ENCODE measurements at places on chromosomes 5 and 9.
A peak's percentile ranks its signal among the peaks of the same experiment; 100 is the strongest.

DNA sequence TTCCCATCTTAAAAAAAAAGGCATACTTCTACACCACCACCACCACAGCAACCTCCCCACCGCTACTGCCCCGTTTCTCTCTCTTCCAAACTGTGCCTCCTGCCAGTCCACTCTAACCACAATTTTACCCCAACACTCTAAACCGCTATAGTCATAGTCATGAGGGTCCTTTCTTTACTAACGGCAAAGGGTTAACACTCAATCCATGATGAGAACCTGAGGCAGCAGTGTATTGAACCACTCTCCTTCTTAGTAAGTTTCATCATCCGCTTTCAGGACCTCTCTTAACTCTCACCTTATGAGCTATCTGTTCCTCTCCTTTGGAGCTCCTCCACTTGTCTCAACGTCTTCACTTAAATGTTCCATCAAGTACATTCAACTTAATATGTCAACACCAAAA lies 34.0 kb downstream of the IDNK start:
- H3K27me3 ChIP-seq: no peaks in the 10 kb centered on the region
- DNase-seq: no peak
- no peak overlapping the region for H3K27ac ChIP-seq

DNA sequence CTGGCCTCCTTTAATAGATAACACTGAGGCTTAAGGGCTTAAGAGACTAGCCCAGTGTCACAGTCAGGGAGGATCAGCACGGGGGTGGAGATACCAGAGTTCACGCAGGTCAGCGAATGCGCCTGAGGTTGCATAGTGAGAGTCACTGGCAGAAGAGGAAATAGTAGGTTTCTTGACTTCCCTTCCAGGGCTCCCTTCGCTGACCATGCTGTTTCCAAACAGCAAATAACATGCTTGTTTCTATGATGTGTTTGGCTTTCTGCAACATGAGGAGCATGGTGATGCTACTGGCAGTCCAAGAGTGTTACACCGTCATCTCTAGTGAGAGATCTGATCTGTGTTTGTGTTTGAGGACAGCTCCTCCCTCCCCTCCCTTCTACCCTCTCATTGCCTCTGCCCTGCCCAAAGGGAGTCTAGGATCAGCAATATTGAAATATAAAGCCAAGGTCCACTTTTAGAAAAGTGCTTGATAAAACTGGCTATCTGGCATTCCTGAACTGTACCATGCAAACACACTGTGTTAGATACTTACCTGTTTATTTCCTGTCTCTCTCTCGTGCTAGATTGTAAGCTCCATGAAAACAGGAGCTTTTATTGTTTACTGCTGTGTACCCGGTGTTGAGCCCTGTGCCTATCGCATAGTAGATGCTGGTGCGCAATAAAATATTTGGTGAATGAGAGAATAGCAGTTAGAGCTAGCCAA lies 12.3 kb downstream of the TLE4 start:
- H3K27me3 ChIP-seq: no peaks in the 10 kb centered on the region
- H3K36me3 ChIP-seq: peaks cover 24% of the 10 kb centered on the region
- H3K4me1 ChIP-seq: peaks cover 67% of the 10 kb centered on the region
- H3K4me3 ChIP-seq: peak overlapping the region; percentile 25
- peak overlapping the region; percentile 50 for H3K27ac ChIP-seq
- peak; percentile 75 for DNase-seq

DNA sequence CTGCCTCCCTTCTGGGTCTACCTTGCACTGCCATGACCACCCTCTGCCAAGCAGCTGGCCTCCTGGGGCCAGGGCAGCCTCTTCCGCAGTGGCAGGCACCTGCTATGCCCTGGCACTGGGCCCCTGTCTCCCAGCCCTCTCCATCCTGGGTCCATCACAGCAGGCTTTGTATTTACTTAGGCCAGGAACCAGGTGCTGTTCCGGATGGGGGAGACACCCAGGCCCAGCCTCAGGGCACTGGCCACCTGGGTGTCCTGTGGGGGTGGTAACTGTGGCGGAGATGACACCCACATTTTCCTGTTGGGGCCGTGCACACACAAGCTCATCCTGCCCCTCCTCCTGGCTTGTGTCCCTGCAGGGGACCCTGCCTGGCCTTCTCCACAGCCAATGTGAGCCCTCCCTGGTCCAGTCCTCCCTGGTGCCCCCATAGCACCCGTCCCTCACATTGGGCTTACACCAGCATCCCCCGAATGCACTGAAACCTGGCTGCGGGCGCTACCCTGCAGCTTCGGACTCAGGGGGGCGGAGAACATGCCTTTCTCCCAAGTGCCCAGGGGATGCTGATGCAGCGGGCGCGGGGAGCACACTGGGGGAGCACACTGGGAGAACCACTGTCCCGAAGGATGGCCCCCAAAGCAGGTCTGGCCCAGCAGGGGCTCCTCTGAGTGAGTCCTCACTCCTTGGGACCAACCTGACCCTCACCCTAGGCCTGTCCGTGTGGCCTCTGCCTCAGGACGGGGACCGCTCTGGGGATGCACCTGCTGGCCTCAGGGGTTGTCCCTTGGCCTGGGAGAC lies 17.9 kb downstream of the FAM163B start:
- no peak for DNase-seq
- no peak overlapping the region for H3K27ac ChIP-seq
- H3K4me1 ChIP-seq: no peaks in the 10 kb centered on the region
- H3K36me3 ChIP-seq: no peaks in the 10 kb centered on the region
- H3K27me3 ChIP-seq: no peaks in the 10 kb centered on the region

DNA sequence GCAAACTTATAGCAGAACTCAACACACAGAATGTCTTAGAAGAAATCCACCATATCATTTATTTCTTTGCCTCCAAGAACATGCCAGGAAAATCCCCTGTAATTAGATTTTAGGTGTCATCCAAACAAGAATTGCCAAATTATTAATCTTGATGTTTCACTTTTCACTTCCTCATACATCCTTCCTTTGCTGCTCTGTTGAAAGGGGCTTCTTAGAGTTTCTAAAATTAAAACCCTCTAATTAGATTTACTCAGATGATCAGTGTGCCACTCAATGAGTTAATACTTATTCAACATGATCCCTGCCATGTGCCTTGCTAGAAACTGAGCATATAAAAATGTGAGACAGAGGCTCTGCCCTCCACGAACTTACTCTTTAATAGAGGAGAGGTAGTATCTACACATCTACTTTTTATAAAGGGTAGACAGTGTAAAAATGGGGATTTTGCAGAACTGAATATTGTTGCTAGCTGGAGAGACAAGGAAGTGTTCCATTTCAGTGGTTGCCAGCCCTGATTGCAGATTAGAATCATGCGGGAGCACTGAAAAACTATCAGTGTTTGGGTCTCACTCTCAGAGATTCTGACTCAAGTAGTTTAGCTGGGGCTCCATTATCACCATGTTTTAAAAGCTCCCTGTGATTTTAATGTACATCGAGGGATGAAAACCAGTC lies 498.4 kb downstream of the TLE4 start:
- no peak overlapping the region for H3K4me3 ChIP-seq
- H3K4me1 ChIP-seq: no peaks in the 10 kb centered on the region
- DNase-seq: no peak
- no peaks in the 10 kb centered on the region for H3K36me3 ChIP-seq
- no peak overlapping the region for H3K27ac ChIP-seq
- H3K27me3 ChIP-seq: peaks cover 3% of the 10 kb centered on the region

- no peak for DNase-seq
- no peak overlapping the region for H3K4me3 ChIP-seq
- no peak overlapping the region for H3K27ac ChIP-seq
- no peaks in the 10 kb centered on the region for H3K36me3 ChIP-seq
- peaks cover 37% of the 10 kb centered on the region for H3K27me3 ChIP-seq
- peaks cover 5% of the 10 kb centered on the region for H3K4me1 ChIP-seq
Observed at GRCh38 chr5:120466341-120467006, 2.4 kb downstream of the PRR16 start.

DNA sequence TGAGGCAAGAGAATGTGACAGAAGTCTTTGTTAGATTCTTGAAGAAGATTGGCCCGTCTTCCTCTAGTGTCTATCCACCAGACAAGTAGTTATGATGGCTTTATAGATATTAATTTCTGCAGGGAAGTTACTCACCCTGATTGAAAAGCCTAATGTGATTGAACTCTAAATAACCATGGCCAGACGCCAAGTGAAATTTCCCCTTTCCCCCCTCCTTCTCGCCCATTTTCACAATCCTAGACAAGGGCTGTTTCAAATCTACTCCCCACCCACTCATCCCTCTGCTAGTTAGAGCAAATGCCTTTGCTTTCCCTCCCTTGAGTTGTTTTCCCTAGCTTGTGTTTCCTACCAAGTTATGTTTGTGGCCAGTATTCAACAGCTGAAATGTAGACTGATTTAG lies 182.5 kb downstream of the TMEM167A start:
- H3K27me3 ChIP-seq: peaks cover 4% of the 10 kb centered on the region
- DNase-seq: no peak
- no peak overlapping the region for H3K4me3 ChIP-seq

DNA sequence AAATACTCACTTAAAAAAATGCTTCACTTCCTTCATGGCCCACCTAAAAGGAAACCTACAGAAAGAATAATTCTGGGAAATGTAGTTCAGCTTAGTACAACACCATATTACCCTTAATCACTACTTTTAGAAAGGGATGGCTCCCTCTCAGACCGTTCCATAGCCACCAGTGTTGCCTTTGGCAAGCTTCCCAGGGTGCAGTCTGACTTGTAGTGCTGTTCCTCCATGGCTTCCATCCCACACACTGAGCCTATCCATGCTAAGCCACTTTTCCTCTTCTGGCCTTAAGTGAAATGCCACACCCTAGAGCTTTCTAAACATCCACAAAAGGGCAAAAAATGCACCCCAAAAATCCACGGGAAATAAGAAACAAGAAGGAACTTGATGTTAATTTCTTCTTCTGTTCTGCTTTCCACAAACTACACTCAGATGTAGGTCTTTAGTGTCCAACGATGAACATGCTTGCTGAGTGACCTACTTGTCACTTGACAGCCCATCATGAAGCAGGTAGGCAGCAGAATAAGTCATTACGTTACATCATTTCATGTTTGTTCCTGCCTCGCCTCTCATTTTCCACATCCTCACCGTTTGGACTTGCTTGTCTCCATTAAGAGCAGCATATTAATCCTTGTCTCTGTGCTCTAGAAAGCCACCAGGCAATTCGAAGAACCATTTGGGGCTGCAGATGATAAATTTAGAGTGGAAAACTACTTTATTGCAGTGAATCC lies 391.1 kb upstream of the GRAMD2B start:
- H3K27ac ChIP-seq: no peak overlapping the region
- no peaks in the 10 kb centered on the region for H3K27me3 ChIP-seq
- no peak for DNase-seq
- no peaks in the 10 kb centered on the region for H3K4me1 ChIP-seq

DNA sequence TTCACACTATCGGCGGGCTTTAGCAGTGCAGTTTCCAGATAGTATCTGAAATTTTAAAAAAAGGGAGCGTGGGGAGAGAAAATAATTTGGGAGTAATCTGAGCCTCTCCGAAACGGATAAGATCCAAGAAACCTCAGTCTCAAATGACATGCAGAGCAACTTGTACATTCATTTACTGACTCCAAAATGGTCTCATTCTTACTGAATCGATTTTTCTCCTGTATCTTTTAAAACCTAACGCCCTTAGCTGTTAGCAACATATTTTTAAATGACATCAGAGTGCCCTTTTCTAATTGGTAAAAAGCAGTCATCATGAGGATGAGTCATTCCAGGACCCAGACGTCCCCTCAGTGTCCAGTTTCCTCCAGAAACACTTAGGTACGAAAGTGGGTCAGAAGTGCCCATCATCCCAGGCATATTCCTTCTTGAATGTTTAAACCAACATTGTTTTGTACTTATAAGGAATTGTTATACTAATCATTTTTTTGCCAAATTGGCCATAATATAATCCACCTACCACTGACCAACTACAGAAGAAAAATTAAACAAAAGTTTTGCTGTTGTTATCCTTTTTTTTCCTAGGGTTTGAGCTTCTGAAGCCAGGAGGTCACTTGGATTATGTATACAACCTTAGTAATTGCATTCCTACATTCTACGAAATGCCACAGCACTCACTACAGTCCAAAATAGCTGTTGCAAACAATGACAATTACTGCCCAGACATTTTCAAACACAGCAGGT lies 354.4 kb downstream of the ADAMTS6 start:
- no peaks in the 10 kb centered on the region for H3K4me1 ChIP-seq
- no peaks in the 10 kb centered on the region for H3K36me3 ChIP-seq
- no peak overlapping the region for H3K4me3 ChIP-seq
- H3K27ac ChIP-seq: no peak overlapping the region
- DNase-seq: no peak

- H3K4me1 ChIP-seq: peaks cover 64% of the 10 kb centered on the region
- no peak overlapping the region for H3K27ac ChIP-seq
- peak overlapping the region; percentile 84 for H3K4me3 ChIP-seq
- DNase-seq: no peak
Observed at GRCh38 chr5:175659546-175660253, 1.8 kb downstream of the HRH2 start.

DNA sequence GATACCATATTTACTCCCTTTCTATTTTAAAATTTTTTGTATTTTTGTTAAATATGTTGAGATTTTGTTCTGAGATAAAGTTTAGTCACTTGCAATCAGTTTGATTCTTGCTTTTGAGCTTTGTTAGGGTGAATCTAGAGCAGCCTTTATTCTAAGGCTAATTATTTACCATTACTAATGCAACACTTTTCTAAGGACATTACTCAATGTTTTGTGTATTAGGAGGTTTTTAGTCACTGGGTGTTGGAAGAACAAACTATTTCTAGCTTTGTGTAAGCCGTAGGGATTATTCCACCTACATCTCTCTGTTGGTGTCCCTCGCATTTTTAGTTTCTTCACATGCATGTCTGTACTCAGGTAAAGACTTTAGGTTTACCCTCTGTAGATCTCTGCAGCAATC lies 379.5 kb upstream of the CD180 start:
- H3K27ac ChIP-seq: no peak overlapping the region
- H3K4me1 ChIP-seq: no peaks in the 10 kb centered on the region

GRCh38 chr5:179269781-179270543 lies 75.3 kb downstream of the ADAMTS2 start:
- DNase-seq: no peak
- H3K36me3 ChIP-seq: no peaks in the 10 kb centered on the region
- no peaks in the 10 kb centered on the region for H3K27me3 ChIP-seq
- no peak overlapping the region for H3K4me3 ChIP-seq

DNA sequence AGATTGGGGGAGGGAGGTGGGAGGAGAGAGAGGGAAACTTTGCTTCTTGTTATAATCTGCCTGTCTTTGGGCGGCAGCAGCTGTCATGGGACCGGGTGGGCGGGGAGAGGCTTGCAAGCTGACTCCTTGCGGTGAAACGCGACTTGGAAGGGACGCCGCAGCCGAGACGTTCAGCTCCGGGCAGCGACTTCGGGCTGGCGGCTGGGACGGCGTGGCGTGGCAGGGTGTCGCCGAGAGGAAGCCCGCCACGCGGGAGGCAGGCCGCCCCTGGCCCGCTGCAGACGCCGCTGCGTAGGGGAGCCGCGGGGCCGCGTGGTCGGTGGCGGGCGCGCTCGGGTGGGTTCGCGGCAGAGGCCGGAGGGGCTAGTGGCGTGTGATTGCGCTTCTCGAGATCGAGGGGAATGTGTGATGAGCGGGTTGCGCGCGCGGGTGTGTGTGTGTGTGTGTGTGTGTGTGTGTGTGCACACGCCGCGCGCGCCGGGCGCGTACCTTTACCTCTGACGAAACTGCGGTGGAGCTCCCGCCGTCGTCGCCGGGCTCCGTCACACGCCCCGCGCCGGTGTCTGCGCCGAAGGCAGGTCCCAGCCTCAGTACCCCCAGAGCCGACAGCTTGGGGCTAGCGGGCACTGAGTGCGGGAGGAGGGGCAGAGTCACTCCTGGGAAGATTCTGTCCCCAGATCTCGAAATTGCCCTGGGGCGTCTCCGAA lies 1.7 kb downstream of the PPARGC1B start:
- H3K27ac ChIP-seq: peak overlapping the region; percentile 87
- peak overlapping the region; percentile 79 for H3K4me3 ChIP-seq
- DNase-seq: peak; percentile 94
- peaks cover 3% of the 10 kb centered on the region for H3K4me1 ChIP-seq

All from activated CD8-positive, alpha-beta T cell treated with anti-CD3 and anti-CD28 coated beads for 36 hours (primary cell).